ENCODE measurements at places on chromosomes 12 and 14.
A peak's percentile ranks its signal among the peaks of the same experiment; 100 is the strongest.

DNA sequence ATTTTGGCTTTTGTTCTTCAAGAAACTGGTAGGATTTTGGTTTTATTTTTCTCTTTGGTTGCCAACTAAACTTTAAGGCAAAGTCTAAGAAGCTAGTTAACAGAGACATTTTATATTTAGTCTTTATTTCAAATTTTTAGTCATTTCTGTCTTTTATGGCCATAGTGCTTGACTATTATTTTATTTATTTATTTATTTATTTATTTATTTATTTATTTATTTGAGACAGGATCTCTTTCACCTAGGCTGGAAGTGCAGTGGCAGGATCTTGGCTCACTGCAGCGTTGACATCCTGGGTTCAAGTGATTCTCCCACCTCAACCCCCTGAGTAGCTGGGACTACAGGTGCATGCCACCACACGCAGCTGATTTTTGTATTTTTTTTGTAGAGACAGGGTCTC is 3.1 kb downstream of the MON2 start:
- DNase-seq: no peak

DNA sequence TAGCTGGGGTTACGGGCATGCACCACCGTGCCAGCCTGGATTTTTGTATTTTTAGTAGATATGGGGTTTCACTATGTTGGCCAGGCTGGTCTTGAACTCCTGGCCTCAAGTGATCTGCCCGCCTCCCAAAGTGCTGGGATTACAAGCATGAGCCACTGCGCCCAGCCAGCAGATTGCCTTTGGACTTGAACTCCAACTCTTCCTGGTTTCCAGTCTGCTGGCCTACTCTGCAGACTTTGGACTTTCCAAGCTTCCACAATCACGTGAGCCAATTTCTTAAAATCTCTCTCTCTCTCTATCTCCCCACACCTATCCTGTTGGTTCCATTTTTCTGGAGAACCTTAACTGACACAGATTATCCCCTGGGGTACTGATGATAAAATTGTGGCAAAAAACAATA is 55.0 kb downstream of the EMP1 start:
- DNase-seq: no peak

DNA sequence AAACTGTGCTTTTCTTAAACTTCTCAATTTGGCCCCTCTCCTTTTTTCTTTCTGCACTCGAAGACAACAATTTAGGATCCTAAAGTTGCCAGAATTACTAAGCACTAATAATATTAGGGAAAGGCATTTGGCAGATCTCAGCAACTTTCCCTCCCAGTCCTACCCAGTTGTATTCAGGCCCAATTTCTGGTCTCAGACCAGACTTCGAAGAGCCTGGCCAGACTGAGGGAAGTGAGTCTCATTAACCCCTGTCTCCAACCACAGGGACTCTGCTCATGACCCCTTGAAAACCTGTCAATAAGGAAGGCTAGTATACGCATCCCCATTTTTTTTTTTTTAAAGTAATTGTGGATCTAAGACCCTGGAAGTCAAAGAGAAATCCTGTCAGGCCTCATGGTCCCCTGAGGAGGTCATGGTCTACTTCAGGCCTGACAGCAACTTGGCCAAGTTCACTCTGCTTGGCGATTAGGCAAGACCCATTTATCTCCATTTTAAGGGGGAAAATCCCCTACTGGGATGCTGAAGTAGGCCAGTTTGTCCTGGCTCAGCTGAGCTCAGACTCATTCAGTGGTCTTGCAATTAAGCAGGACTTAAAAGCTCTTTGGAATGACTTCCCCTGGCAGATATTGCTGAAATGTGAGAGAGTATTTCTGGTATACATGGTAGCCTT is 521.0 kb downstream of the FUT8 start:
- DNase-seq: no peak

DNA sequence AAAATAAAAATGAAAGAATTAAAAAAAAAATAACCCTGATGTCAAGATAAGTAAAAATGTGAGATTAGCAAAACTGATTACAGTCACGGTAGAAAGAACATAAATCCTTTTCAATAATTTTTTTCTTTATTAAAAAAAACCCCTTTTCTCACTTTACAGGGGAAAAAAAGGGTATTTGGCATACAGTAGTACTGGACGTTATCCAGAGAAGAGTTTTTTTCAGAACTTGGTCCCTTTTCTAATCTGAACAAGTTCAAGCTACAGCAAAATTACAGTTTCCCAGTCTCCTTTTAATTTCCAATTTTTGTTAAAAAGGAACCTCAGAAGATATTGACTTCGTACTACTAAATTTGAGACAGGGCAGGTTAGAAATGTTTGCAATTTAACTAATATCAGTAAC is 134.7 kb upstream of the DCN start:
- no peak for DNase-seq

- DNase-seq: peak; percentile 97
Observed at GRCh38 chr14:100747021-100747586, 20.4 kb downstream of the DLK1 start.

GRCh38 chr12:26233631-26234030 is 38.3 kb downstream of the SSPN start:
- DNase-seq: no peak

DNA sequence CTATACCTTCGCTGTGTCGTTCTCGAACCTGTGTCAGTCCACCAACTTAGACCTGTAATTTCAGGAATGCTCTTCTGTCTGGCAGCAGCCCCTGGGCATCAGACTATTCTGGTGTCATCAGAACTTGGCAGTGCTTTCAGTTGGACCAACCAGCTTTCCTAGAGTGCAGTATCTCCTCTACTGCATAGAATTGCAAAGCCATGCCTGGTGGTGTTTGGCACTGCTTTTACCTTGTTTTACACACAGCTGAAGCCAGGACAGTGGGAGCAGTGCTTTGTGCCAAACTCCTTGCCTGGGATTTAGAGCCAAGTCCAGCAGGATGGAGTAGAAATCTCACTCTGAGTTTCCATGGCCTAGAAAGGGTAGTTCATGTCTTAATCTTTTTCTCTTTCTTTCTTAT is 1.5 kb downstream of the FLVCR2 start:
- DNase-seq: no peak

- peak; percentile 39 for DNase-seq
Observed at GRCh38 chr12:575948-576614, 87.2 kb downstream of the NINJ2 start.

DNA sequence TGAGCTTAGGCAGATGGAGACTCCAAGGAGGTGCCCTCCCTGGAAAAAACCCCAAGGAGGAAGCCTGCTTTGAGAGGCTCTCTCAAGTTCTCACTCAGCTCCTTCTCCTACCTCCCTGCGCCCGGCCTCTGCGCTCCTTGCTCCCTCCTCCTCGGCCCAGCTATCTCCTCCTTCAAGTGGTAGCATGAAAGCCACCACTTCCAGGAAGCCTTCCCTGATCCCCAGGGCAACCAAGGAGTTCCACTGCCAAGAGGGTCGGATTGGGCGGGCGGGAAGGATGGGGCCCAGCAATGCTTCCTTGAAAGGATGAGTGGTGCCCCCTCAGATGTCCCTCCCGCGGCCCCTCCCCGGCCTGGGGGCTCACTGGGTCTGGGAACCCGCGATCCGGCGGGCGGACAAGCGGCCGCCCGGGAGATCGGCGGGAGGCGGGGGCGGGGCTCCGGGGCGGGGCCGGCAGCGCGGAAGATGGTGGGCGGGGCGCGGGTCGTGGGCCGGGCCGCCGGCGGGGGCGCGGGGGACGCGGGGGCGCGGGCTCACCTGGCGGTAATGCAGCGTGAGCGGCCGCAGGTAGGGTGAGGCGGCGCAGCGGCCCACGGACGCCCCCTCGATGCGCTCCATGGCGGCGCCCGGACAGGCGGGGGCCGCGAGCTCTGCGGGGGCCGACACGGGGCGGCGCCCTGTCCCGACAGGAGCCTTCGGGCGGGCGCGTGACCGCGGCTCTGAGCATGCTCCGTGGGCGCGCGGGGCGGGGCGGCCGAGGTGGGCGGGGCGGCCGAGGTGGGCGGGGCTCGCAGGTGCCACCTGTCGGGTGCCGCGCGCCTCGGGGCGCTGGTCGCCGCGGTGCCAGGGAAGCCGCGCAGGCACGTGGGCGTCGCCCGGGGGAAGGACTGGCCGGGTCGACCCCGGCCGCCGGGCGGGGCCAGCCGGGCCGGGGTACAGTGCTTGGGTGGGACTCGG is at the start of gene NUDT14:
Gene NUDT14, minus strand, starts transcription at position 721 of the 957 bp plus-strand sequence. Its CDS starts 103 bp downstream, at position 618.
- peak; percentile 56 for DNase-seq

GRCh38 chr14:32251530-32251929 is 48.5 kb upstream of the RNU6-8 start:
- DNase-seq: no peak

GRCh38 chr12:115870021-115870420 is 407.5 kb downstream of the MED13L start:
- no peak for DNase-seq

- DNase-seq: peak; percentile 3
Observed at GRCh38 chr12:103672401-103673119, 85.5 kb downstream of the STAB2 start.

DNA sequence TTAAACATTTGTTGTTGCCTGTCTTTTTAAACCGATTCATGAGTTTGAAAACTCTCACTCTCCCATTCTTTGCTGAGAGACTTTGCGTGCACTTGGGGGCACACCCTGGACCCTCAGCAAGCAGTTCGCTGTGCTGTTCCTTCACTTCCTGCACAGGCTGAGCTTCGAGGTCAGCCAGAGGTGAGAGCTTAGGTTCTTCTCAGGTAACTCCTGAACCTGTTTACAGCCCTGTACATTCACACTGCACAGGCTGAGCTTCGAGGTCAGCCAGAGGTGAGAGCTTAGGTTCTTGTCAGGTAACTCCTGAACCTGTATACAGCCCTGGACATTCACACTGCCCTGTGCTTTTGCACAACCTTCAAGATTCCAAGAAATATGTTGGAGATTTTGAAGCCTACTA is 9.8 kb upstream of the CLECL1 start:
- DNase-seq: no peak

GRCh38 chr14:55580470-55581341 is 699 bp downstream of the KTN1 start:
- peak; percentile 43 for DNase-seq

DNA sequence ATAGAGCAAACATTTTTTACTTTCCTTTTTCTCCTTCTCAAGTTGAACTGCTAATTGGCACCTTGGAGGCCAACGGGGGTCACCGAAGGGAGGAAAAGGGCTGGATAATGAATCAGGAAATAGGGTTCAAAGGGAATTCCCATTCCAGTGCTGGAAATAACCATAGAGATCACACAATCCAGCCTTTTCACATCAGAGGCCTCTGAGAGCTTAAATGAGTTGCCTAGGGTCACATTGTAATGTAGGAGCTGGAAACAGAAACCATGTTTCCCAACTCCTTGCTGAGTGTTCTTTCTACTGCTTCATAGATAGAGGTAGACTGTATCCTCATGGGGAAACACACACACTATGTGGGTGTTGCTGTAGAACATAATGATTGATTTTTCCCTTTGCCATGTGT is 60.6 kb upstream of the DDHD1 start:
- DNase-seq: no peak

DNA sequence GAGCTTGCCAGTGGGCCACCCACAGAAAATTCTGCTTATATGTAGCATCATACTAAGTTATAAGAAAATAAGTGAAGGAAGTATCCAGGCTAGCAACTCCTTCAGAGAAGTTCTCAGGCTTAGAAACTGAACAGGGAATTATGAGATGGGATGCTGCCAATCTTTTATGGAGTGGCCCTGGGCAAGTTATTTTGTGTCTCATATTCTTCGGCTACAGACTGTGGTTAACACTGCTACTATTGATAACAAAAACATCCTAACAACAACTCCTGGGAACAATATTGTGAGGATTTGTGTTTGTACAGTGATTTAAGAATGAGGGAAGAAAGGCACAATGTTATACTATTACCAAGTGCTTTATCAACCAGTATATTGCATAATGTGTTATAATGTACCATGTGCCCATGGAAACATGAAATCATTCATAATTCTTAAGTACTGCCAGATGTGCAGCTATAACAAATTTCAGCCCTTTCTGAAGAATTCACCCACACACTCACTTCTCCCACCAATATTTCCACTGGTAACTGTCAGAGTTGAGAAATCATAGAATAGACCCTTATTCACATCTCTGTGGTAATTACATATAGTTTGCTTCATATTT is 113.3 kb upstream of the SOX5 start:
- peak; percentile 56 for DNase-seq

DNA sequence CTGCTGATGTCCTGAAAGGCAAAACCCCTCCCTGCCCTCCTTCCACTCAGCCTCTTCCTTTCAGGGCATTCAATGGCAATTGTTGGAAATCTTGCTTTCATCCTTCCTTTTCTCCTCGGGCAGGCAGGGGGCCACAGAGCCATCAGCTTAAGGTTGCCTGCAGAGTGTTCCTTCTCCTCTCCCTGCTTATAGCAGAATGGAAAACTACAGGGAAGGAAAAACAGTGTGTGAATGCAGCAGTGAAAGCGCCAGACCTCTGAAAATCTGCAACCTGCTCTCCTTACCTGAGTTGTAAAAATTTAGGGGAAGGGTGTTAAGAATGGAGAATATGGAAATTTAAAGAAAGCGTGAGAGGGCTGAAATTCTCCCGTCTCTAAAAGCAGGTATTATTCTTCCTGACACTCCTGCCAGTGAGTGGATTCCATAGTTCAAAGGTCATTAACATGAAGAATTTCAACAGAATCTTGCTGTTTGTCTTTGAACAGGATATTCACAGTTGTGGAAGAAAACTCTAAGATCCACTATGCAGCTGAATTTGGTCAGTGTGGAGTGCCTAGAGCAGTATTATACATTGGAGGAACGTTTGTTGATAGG is 348.8 kb downstream of the KCNH5 start:
- no peak for DNase-seq

- no peak for DNase-seq
Observed at GRCh38 chr14:22332686-22333421, 256.2 kb downstream of the DAD1 start.

GRCh38 chr14:29601616-29602015 is 326.0 kb downstream of the PRKD1 start:
- DNase-seq: peak; percentile 59

- no peak for DNase-seq
Observed at GRCh38 chr14:35287431-35288013, 4.7 kb upstream of the PSMA6 start.

DNA sequence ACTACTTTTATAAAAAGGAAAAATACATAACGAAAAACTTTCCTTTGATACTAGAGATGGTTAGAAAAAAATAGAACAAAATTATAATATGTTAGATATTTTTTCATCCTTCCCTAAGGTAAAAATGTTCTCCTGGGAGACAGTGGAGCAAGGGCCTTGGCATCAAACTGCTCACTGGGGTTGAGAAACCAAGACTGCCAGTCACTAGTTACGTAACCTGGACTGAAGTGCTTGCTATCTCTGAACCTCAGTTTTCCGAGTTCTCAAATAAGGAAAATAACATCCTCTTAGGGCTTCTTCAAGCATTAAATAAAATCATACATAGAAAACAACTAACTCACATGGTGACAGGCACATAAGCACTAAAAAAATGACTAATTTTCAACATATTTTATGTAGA is 48.2 kb upstream of the FRMD6 start:
- peak; percentile 68 for DNase-seq

DNA sequence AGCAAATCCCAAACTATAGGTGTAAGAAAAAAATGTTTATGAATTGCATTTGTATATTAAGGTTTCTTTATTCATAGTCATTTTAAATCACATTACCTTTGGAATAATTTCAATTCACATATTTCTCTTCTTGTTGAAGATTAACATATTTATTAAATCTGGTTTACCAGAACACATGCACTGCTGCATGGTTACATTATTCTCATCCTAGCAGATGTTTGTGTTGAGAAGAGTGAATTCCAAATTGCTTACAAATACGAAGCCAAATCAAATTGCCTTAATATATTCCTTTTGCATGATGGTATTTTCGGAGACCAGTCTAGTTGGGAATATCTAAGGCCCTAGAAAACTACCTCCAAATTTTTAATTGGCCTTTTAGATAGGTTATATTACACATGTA is 130.6 kb downstream of the PLEKHA5 start:
- no peak for DNase-seq

GRCh38 chr12:81329085-81329484 is 251.2 kb downstream of the ACSS3 start:
- peak; percentile 20 for DNase-seq

GRCh38 chr12:94553130-94553519 is 93.5 kb upstream of the CEP83 start:
- DNase-seq: peak; percentile 87
